Stimulated activated naive CD4-positive, alpha-beta T cell treated with Interleukin-2 at 50 U/mL for 16 hours (primary cell): ENCODE measurements at places on chromosomes 6 and 20.

- peak; percentile 29 for DNase-seq
Observed at GRCh38 chr6:108921547-108922361, 73.5 kb downstream of the ARMC2 start.

DNA sequence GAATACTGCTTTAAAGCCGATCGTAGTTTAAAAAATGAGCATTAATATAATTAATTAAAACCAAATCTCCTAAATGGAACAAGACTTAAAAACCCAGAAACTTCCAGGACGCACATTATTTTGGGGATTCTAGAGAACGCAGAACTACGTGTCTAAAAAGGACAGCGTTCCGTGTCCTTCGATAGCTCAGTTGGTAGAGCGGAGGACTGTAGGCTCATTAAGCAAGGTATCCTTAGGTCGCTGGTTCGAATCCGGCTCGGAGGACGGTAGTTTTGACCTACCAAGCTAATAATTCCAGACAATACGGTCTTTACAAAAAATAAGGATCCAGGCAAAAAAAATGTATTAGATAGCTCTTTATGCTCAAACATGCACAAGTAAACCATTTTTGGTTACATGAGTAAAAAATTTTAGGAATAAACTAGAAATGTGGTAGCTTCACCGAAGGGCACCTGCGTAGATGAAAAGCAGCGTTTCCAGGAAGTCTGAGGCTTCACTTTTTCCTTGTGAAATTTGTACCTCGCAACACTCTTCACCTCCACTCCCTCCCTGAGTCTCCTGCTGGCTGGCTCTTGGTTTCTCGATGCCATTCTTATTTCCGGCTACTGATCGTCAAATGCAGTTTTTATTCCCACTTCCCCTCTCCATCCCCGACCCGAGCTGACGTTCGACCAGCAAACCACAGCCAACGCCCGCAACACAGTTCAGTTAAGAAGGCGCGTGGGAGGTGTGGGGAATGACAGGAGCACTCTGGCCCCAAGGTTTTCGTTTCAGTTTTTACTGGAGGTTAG, 19.6 kb upstream of the ABT1 start:
- peak; percentile 45 for DNase-seq

GRCh38 chr6:41451039-41451438, 95.1 kb upstream of the FOXP4 start:
- no peak for DNase-seq

GRCh38 chr6:63844287-63844686, 208.7 kb downstream of the PHF3 start:
- DNase-seq, result no peak

DNA sequence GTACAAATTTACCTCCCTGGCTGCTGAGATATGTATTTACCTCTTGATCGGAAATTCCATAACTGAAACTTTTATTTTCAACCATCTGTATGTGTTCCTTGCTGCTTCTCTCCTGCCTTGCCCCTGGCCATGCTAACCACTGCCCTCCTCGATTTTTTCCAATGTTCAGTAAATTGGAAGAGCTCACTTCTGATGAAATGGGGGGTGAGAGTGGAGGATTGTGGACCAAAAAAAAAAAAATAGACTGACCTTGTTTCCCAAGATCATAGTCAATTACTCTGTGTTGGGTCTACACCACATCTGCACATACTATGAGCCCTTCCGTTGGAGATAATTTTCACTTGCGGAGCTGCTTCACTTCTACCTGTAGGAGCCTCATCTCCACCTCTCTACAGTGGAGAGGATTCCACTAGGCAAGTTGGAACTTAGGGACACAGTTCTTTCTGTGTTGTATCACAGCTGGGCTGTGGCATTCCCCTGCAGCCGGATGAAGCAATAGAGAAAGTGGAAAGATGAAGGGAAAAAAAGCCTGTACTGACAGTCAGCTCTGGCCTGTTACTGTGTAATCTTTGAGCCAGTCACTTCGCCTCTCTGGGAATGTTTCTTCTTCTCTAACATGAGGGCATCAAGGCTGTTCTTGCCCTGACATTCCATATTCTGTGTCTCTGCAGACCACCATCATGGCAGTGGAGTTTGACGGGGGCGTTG, 1.6 kb downstream of the PSMB9 start:
- no peak for DNase-seq
